ENCODE measurements at places on chromosomes 12 and 14.
A peak's percentile ranks its signal among the peaks of the same experiment; 100 is the strongest.

DNA sequence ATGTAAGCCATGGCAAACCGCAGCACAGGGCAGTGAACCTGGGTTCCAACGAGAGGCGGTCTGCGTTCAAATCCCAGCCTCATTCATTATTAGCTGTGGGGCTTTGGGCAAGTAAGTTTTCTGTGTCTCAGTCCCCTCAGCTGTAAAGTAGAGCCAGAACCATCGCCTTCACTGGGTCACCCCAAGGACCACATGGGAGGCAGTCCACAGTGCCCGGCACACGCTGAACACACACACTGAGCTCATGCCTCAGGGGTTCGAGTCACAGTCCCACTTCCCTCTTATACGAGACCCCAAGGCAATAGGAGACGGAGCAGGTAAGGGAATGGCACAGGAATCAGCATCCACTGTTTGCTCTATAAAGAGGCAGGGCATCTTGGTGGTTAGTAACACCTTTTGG, 19.1 kb downstream of the LRTM2 start:
- DNase-seq: no peak

GRCh38 chr14:52352569-52352968, 38.5 kb downstream of the PTGER2 start:
- no peak for DNase-seq

- DNase-seq: no peak
Measured at GRCh38 chr14:34699873-34700621, 14.3 kb downstream of the CFL2 start.

GRCh38 chr14:95503365-95504134, 12.9 kb downstream of the SYNE3 start:
- peak; percentile 84 for DNase-seq

DNA sequence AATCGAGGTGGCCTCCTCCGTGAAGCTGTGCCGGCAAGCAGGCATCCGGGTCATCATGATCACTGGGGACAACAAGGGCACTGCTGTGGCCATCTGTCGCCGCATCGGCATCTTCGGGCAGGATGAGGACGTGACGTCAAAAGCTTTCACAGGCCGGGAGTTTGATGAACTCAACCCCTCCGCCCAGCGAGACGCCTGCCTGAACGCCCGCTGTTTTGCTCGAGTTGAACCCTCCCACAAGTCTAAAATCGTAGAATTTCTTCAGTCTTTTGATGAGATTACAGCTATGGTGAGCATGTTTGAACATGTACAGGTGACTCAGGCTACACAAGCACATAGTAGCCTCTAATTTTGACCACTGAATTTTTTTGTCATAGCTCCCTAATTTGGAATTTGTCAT, 59.7 kb downstream of the ATP2A2 start:
- no peak for DNase-seq

DNA sequence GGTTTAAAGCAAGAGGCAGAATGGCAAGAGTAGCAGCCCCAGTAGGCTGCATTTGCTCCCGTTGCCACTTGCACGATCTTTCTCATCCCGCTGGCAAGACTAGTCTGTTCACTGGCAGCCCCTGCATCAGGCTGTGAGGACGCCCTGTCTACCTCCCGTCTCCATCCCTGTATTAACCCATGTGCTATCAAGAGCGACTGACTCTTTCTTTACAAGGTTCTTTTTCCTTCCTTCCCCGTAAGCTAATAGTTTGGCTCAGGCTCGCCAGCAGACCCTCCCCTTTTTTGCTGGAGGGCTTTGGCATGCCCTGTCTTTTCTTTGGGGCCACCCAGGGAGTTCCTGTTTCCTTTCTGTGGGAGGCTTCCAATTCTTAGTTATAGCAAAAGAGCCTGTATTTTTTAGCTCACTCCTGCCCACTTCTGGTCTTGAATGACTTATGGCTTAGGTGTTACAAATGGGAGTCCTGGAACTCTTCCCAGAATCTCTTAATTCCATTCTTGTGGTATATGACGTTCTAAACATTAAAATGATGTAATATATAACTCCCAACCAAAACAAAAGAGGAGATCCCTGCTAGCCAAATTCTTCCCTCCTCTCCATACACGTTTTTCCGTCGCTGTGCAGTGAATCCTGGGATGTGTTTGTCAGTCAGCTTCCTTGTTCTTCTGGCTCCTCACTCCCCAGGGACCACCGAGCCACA, 149.0 kb downstream of the PRKCH start:
- no peak for DNase-seq

DNA sequence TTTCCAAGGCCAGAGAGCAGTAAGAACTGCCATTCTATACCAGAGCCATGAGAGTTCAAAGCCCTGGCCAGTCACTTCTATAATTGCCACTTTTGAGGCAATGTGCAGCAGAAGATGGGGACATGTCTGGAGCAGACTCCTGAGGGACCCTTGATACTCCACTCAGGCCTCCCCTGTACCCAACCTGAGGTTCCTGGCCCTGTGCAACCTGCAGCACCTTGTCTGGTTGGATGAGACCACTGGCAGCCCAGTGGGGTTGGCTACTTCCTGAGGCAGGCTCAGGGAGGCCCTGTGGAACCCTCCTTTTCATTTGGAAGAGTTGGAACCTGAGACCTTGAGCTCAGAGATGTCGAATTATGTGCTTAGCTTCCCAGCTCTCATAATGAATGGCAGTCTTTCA, 54.4 kb downstream of the GALNT16 start:
- no peak for DNase-seq

DNA sequence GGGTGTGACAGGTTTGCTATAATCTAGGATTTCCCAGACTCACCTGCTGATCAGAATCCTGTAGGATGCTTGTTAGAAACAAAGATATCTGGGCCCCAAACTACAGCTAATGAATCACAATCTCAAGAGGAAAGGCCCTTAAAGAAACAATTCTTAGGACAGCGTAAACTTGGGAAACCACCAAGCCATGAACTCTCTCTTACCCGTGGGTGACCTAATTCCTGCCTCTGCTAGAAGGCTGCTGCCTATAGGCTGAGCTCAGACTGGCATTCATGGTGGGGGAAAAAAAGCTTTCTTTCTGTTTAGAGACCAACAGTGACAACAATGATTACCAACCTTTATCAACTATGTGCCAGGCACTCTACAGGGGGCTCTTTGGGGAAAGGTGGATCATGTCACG, 213.9 kb upstream of the FKBP4 start:
- DNase-seq: peak; percentile 10

DNA sequence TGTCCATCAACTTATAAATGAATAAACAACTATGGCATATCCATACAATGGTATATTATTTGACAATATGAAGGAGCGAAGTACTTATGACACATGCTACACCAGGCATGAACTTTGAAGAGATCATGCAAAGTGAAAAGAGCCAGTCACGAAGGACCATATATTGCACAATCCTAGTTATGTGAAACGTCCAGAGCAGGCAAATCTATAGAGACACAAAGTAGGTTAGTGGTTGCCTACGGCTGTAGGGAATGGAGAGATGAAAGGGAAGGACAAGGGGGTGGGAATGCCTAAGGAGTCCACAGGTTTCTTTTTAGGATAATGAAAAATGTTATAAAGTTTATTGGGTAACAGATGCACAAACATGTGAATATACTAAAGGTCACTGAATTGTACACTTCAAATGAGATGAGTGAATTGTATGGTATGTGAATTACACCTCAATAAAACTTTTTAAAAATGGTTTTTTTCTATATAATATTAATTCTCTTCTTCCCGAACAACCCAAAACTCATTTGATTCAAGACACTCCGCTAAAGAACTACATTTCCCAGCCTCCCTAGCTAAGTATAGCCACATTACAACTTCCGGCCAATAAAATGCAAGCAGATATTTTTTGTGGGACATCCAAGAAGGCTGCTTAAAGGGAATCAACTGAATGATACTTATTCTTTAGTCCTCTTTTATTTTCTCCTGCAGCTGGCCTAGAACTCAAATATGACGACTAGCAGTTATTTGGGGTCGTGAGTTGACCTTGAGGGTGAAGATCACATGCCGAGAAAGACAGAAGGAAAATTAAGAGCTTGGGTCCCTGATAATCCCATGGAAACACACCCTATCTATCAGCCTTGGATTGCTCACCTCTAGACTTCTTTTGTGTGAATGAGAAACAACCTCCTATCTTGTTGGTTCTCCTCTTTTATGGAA, 187.2 kb downstream of the TTC8 start:
- no peak for DNase-seq

DNA sequence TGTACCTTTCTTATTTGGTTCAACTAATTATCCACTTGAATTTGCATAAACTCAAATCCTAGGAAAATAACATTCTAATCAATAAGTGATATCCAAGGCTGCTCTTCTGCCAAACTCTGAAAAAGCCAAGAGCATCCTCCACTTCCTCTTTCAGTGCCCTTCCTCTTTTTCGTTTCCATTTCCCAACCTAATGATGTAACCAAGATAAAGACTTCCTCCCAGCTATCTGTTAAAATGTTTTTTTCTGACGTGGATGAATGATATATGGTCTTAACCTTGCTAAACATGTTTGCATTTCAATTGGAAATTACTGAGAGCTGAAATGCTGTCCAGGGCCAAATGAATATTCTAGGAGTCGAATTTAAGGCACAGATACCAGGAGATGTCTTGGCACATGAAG, 459.5 kb upstream of the PDE3A start:
- no peak for DNase-seq

- DNase-seq: no peak
Measured at GRCh38 chr12:92535961-92536360, 166.8 kb upstream of the PLEKHG7 start.

GRCh38 chr12:4814485-4814884, 94.3 kb downstream of the GALNT8 start:
- no peak for DNase-seq

DNA sequence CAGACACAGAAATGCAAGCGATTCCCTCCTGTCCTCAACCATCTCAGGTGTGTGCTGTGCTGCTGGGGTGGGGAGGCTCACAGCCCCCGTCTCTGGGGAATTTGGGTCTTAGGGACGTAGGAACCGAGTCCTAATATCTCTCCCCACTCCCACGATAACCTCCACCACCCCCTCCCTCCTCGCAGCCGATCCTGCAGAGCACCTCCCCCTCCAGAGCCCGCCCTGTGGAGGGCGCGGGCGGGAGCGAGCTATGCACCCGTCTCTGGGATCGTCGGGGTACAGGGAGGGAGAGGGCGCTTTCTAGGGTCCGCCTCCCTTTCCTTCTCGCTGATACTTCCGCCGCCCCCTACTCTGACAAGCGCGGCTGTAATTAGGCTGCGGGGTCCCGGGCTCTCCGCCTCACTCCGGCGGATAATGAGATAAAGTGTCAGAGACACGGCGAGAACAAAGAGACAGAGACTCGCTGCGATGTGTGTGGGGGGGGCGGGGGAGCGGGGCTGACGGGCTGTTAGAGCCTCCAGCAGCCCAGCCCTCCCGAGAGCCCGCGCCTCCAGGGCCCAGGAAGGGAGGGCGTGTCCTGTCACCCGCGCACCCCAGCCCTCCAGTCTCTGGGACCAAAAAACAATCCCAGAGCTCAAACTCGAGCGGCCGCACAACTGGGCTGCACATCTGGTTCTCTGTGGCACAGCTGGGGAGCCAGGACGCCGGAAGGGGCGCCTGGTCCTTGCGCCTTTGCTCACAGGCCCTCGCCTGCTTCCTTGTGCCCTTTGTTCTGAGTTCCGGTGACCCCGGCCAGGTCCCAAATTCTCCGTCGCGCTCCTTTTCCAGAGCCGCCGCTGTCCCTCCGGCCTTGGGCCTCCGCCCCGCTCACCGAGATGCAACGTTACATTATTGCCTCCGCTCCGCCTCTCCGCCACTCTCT, 8.7 kb downstream of the SHMT2 start:
- peak; percentile 47 for DNase-seq

GRCh38 chr12:92138144-92138543, 7.5 kb downstream of the BTG1 start:
- no peak for DNase-seq

DNA sequence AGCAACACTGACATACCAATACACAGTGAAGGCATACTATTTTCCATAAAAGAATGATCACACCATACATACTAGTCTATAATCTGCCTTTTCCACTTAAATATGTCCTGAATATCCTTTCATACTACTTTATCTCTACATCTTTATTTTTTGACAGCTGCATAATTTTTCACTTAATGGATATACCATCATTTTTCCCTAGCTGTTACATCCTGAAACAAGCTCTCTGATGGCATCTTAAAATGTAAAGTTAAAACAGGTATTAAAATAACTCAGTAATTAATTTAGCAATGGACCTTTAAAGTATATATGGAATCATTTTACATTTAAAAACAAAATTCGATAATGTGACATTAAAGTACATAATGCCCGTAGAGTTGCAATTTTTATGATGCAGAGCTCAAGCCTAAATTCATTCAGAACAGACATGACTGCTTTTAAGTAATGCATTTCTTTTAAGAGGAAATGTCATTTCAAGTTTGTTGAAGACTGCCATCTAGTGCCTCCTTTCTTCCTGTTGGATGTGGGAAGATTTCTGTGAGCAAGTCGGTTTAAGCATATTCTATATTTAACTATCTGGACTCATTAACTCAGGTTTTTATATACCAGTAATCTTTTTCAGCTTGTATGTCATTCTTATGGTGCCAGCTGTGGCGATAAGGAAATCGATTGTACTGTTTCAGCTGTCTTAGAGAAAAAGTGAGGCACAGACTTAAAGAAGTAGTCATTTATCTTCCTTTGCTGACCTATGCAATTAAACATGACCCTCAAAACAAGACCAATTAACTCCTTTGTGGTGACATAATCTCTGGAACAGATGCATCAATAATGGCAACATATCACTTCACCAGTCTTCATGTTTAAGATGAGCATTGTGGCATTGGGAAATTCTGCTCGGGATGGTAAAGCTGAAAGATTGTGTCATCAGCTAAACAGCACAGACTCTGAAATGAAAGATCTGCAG, 20.3 kb downstream of the PRICKLE1 start:
- peak; percentile 61 for DNase-seq

GRCh38 chr14:51628238-51628637, 23.5 kb upstream of the FRMD6 start:
- DNase-seq: no peak

- DNase-seq: no peak
Measured at GRCh38 chr12:101356794-101357193, 50.8 kb downstream of the ARL1 start.

GRCh38 chr14:61476754-61477410, 155.5 kb downstream of the PRKCH start:
- DNase-seq: peak; percentile 67

DNA sequence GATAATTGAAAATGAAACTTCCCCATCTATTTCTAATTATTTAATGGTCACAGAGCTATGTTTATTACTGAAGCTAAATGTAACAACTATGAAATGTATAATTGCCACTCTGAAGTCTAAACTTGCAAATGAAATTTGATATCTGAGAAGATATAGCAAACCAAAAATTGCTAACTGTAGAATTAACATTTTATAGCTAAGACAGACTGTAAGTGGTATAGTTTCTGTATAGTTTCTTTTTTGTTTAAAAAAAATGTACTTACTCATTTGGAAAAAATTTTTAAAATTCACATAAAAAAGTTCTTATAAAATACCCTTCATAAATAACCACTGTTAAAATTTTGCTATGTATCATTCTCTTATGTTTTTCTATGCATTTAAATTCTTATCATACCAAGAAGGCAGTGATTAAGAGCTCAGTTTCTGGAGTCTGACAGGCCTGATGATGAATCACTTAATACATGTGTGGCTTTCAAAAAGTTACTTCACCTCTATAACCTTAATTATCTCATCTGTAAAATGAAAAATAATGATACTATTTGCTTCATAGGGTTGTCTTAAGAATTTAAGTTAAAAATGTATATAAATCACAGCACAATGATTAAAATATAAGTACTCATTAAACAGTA, 214.7 kb upstream of the GARIN2 start:
- DNase-seq: no peak

- peak; percentile 96 for DNase-seq
Measured at GRCh38 chr14:68822132-68822651, 29.3 kb upstream of the ZFP36L1 start.

All from GM12865 (cell line).